ENCODE measurements at places on chromosomes 2 and 18. TPM values are rescaled to one million over a fixed set of nuclear protein-coding genes. Genes with fewer than 3 reads are reported as not detected.

DNA sequence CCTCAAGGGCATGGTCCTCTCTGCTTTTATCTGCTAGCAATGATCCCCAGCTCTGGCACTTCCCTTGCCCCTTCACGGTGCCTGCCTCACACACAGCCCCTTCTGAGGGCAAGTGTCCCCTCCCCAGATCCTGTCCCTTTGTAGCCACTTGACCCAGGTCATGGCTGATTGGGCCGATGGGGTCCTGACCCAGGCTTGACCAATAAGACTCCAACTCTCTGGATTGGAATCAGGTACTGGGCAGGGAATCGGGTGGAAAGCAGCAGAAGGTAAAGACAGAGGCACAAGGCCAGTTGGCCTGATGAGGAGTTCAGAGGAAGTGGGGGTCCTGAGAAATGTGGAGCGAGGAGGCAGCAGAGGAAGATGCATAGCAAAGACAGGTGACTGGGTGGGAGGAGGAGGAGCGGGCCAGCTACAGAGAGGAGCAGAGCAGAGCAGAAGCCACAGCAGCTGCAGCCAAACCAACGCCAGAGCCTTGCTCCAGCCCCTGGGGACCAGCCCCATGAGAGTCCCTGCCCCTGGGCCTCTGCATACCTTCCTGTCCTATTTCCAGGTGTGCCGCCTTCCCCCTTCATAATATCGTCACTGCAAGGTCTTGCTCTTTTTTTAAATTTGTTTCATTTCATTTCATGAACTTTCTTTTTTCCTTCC lies 39.1 kb downstream of the CAPN13 start:
- DNase-seq = no peak

- no peak for DNase-seq
Measured at GRCh38 chr2:154978710-154979109, 280.2 kb downstream of the KCNJ3 start.

DNA sequence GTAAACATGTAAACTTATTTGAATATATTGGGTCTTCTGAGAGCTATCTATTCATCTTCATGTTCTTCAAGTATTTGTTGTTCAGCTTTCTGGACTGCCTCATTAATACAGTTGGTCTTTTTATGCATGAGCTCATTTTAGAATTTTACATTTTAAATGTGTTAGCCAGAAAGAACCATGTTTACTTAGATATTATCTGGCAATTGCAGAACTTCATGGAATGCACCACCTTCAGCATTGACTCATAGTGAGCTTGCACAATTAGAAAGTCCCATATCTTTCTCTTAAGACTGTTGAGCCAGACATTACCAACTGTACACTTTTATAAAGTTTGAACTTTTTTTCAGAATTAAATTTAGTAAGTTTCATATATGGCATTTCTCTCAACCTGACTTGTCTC lies 536.7 kb downstream of the RIT2 start:
- DNase-seq = no peak

DNA sequence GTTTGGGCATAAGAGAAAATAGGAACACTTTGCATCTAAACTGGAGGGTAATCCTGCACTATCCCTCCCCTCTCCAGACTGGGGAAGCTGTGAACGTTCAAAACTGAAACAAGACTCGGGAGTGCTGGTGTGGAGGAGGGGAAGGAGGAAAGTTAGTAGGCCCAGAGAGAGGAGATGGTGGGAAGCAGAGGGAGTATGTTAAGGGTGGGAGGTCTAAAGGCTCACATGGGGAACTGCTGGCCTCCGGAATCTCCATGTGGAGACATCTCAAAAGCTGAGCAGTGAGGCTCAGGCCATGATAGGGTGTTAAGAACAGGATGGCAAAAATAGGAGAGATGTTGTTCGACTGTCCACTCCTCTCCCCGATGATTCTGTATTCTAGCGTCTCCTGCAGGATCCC lies 47.9 kb downstream of the ADD2 start:
- DNase-seq = no peak

GRCh38 chr2:196427986-196428634 lies 211.4 kb upstream of the CCDC150 start:
- no peak for DNase-seq

- no peak for DNase-seq
Measured at GRCh38 chr2:119293254-119293653, 69.6 kb downstream of the STEAP3 start.

GRCh38 chr2:177180269-177181000 lies 32.2 kb upstream of the HNRNPA3 start:
- DNase-seq = no peak

- DNase-seq = no peak
Measured at GRCh38 chr2:62576276-62576939, 70.4 kb upstream of the TMEM17 start.

- DNase-seq = peak; percentile 62
Measured at GRCh38 chr2:111227716-111228141, 107.0 kb downstream of the BCL2L11 start.

- DNase-seq = no peak
Measured at GRCh38 chr2:108385411-108386071, 7.8 kb downstream of the SULT1C4 start.

DNA sequence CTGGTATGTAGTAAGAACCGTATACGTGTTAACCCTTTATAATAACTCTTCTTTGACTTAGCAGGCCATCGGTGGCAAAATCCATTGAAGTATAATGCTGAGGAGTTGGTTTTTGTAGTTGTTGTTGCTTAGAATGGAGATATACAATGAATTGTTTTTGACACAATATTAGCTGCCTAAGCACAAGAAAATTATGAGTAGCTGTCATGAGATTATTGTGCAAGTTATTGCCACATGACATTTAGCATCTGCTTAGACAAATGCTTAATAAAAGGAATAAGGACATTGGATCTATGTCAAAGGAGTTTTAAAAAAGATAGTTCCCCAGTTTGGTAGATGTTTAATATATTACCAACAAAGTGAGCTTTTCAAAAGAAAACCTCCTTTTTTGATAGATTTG lies 59.9 kb downstream of the ABCB11 start:
- no peak for DNase-seq

DNA sequence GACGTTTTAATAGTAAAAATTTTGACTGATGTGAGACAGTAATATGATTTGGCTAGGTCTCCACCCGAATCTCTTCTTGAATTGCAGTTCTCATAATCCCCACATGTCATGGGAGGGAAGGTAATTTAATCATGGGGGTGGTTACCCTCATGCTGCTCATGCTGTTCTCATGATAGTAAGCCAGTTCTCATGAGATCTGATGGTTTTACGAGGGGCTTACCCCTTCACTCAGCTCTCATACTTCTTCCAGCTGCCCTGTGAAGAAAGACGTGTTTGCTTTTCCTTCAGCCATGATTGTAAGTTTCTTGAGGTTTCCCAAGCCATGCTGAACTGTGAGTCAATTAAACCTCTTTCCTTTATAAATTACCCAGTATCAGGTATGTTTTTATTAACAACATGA lies 327.0 kb upstream of the CDH7 start:
- DNase-seq = no peak

DNA sequence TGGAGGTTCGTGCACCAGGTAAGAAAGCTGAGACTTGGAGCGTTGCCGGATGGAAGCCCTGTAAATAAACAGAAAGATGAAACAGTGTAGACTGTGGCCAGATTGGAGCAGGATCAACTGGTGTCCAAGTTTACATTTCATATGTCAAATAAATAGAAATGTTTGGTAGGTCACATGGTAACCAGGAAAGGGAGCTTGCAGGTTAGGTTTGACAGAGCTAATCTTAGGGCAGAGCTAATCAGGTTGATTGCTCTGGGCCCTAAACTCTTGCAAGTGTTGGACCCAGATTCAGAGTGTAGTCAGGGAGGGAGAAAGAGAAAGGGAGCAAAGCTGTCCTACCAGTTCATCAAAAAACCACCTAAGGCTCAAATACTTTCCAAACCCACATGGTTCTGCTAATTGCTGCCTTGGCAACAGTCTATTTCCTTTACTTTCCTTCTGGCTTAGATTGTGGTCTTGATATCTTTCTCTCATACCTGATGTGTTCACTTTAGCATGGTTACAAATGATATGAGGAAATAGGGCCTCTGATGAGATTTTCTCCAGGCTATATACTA lies 63.2 kb downstream of the G6PC2 start:
- DNase-seq = no peak

GRCh38 chr2:126482582-126483464 lies 173.1 kb upstream of the GYPC start:
- no peak for DNase-seq

DNA sequence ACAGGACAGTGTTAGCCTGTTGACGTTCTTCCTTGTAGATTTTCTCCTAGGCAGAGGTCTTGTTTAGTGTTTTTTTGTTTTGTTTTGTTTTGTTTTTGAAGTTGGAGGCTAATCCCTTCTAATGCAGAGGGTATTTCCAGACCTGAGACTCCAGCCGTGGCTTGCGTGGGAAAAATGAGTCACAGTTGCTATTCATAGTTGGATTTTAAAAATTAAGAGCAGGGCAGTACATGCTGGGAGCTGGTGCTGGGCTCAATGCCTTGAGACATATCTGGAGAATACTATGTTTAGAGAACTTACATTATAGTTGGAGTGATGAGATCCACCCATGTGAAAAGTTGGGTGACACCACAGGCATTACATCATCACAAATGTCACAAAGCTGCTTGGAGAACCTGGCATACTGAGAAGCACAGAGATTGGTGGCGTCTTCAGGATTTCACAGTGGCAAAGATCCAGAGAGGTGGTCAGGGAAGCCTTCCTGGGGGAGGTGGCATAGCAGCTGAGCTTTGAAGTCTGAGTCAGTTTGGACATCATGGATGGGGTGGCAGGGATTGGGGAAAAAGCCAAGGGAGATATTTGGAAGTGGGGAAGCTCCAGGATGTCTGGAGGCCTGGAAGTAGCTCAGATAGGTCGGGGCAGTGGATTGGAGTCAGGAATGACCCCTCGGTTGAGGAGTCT lies 249.4 kb downstream of the LOXHD1 start:
- peak; percentile 11 for DNase-seq

GRCh38 chr18:8423051-8423557 lies 186.1 kb upstream of the RAB12 start:
- peak; percentile 11 for DNase-seq

DNA sequence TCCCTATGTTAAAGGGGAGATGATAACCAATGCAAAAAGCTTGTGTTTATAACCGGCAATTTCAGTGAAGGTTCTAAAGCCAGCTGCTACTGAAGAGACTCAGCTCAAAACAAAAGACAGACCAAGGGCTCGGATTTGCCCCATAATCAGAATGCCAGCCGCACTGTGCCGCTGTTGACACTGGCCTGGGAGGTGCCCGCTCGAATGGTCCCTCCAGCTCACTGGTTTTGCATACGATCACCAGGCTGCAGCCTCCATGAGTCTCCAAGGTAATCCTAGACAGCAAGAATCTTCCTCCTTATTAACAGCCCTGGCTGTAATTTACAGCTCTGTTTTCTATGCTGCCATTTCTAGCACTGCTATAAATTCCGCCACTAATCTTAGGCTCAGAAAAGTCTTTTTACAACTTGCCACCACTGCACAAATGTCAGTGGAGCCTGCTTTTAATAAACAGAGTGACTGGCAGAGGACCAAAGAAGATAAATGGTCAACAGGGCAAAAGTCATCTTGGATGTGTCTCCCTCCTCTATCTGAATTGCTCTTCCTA lies 155.7 kb upstream of the SH3BP4 start:
- no peak for DNase-seq

GRCh38 chr2:171999161-171999560 lies 592 bp upstream of the METAP1D start:
- DNase-seq = no peak

GRCh38 chr2:144471305-144472045 lies 48.4 kb downstream of the ZEB2 start:
- DNase-seq = no peak

DNA sequence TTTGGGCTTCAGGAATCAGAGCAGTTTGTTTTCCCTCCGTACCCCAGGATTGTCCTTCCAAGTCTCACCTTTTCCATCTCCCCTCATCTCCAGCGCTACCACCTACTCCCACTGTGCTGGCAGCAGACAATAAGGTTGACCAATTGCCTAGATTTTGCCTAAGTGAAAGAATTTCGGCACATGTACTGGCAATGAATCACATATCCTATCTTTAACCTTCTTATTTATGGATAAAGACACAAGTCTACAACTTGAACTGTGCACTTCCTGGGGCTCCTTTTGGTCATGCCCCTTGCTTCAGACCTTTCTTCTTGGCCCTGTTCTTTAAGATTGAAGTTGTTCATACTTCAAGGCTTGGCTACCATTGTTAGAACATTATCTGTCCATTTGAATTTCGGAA lies 71.4 kb downstream of the KCMF1 start:
- DNase-seq = no peak

GRCh38 chr18:34358923-34359322 lies 134.2 kb upstream of the NOL4 start:
- DNase-seq = no peak

DNA sequence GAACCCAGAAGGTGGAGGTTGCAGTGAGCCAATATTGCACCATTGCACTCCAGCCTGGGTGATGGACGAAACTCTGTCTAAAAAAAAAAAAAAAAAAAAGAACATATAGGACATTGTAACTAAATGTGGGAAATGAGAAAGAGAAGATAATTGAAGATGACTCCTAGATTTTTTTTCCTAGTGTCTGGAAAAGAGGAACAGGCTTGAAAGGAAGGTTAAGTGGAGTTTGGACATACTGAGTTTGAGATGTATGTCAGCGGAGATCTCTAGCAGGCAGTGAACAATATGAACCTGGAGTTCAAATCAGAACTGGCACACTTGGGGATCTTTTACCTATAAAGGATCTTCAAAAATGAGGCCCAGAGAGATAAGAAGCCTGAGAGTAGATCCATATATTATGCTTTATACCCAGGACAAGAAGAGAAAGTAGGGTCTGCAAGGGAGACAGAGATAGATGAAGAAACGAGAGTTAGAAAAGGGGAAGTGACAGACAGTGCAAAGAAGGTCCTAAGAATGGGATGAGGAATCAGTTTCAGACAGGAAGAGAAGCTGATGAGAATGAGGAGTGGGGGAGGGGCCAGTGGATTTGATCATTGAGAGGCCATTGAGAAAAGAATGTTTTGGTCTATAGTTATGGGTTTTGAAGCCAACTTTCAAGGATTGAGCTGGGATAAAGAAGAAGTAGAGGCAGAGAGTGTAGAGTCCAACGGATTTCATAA lies 46.9 kb upstream of the CD28 start:
- no peak for DNase-seq

Gene SLC8A1
- 96.9 TPM for total RNA-seq

Gene CD8B
- not detected for total RNA-seq

Gene AQP12A
- not detected for total RNA-seq

Gene PLEKHH2
- total RNA-seq = 0.64 TPM

Gene PLCL1
- 0.15 TPM for total RNA-seq

Gene KLHL41
- total RNA-seq = 0.57 TPM

Gene NFATC1
- 1.4 TPM for total RNA-seq

Gene VWA3B
- total RNA-seq = not detected

Gene SLC23A3
- total RNA-seq = 1.1 TPM

Gene RNF144A
- not detected for total RNA-seq

Gene KCNF1
- total RNA-seq = 0.15 TPM

Gene CRYGD
- not detected for total RNA-seq
